ENCODE measurements at places on chromosomes 16 and 17. TPM values are rescaled to one million over a fixed set of nuclear protein-coding genes. Genes with fewer than 3 reads are reported as not detected.

ABCC11 gene
- total RNA-seq, result not detected

CRHR1 gene
- total RNA-seq, result 4.2 TPM

PMFBP1 gene
- not detected for total RNA-seq

SGSH gene
- total RNA-seq, result 47.6 TPM

CD300C gene
- total RNA-seq, result not detected

DNA sequence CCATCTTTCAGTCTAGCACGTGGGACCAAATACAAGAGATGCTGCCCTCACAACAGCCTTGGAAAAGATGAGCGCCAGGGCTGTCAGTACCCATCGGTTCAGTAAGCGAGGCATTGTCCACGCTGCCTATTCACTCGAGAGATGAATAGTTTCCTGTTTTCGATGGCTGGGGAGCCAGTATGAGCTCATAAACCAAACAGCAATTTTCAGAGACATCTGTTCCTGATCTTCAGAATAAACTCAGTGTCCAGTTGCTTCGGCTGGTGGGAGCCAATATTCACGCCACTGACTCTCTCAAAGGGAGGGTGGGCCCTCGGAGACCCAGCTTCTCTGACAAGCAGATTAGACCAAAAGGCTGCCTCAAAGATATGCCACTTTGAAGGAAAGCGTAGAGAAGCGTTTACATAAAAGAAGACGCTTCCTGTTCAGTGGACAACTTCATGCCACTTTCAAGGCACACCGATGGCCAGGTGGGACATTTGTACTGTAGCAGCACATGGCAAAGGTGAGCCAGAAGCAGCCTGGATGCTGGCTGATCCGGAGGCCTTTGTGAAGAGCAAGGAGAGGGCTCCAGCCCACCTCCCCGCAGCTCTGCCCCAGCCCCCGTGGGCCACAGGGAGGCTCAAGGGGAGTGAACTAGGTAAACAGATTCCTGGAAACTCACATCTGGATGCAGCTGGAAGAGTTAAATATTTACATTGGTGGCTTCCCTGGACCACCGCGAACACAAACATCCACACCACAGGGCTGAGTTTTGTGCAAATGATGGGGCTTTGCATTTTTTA, 6.0 kb downstream of the TIMM22 start:
- no peaks in the 10 kb centered on the region for H3K27me3 ChIP-seq
- no peak for DNase-seq
- H3K4me3 ChIP-seq, result no peak overlapping the region
- peak overlapping the region; percentile 51 for H3K27ac ChIP-seq
- peaks cover 85% of the 10 kb centered on the region for H3K4me1 ChIP-seq

- no peak for DNase-seq
- peaks cover 27% of the 10 kb centered on the region for H3K4me1 ChIP-seq
- H3K4me3 ChIP-seq, result no peak overlapping the region
- H3K36me3 ChIP-seq, result no peaks in the 10 kb centered on the region
- H3K27ac ChIP-seq, result peak overlapping the region; percentile 53
These were observed 6.9 kb downstream of the PLLP start for GRCh38 chr16:57277586-57277985.

- peaks cover 86% of the 10 kb centered on the region for H3K4me1 ChIP-seq
- H3K4me3 ChIP-seq, result no peak overlapping the region
- no peak for DNase-seq
- H3K27ac ChIP-seq, result no peak overlapping the region
- no peaks in the 10 kb centered on the region for H3K36me3 ChIP-seq
These were observed 79.0 kb downstream of the ANKRD11 start for GRCh38 chr16:89411335-89411850.

DNA sequence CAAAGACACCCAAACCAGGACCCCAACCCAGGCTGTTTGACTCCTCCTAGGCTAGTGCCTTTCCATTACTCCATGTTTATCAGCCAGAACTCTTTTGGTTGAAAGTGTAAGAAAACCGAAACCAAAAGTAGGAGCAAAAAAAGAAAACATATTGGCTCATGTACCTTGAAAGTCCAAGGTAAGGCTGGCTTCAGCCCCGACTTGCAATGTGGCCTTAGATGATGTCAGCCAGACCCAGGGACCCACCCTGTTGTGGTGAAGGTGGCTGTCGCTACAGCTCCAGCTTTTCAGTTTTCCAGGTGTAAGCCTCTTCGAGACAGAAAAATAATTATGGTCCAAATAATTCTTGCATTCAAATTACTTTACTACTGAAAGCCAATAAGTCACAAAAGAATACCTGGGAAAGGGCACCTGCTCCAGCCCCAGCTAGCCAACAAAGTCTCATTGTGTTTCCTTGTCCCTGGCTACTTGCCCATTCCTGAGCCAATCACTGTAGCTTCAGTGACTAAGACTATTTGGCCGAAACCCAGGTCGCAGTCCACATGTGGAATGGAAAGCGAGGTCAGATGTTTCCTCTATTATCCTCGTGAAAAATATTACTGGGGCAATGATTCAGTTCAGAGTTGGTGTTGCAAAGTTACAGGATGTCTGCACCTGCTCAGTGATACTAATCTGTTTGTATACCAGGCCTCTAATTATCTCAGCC, 20.7 kb downstream of the DNAH9 start:
- H3K4me1 ChIP-seq, result no peaks in the 10 kb centered on the region
- no peaks in the 10 kb centered on the region for H3K36me3 ChIP-seq
- no peak overlapping the region for H3K27ac ChIP-seq
- no peak for DNase-seq
- H3K27me3 ChIP-seq, result no peaks in the 10 kb centered on the region

DNA sequence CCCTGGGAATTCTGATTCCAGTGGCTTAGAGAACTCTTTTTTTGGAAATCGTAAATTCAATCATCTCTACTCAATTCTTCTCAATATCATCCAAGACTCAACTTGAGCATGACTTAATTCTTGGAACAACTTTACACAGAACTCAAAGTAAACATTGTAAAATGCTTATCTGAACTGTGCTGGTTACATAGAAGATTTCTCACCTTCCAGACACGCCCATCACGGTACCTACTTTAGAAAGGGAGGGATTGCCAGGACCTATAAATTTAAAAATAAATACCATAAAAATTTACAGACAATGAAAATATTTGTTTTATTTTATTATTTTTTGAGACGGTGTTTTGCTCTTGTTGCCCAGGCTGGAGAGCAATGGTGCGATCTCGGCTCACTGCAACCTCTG, 26.5 kb downstream of the MAP1LC3B start:
- H3K27ac ChIP-seq, result no peak overlapping the region
- H3K36me3 ChIP-seq, result peaks cover 64% of the 10 kb centered on the region
- no peaks in the 10 kb centered on the region for H3K27me3 ChIP-seq
- DNase-seq, result no peak
- no peaks in the 10 kb centered on the region for H3K4me1 ChIP-seq

- H3K4me3 ChIP-seq, result no peak overlapping the region
- peaks cover 19% of the 10 kb centered on the region for H3K4me1 ChIP-seq
- peaks cover 26% of the 10 kb centered on the region for H3K36me3 ChIP-seq
- no peaks in the 10 kb centered on the region for H3K27me3 ChIP-seq
- DNase-seq, result no peak
These were observed 1.5 kb upstream of the PHKG2 start for GRCh38 chr16:30746638-30747175.

GRCh38 chr17:29905086-29905878, 24.7 kb downstream of the SSH2 start:
- H3K4me3 ChIP-seq, result no peak overlapping the region
- no peaks in the 10 kb centered on the region for H3K36me3 ChIP-seq
- no peak for DNase-seq
- H3K4me1 ChIP-seq, result no peaks in the 10 kb centered on the region

DNA sequence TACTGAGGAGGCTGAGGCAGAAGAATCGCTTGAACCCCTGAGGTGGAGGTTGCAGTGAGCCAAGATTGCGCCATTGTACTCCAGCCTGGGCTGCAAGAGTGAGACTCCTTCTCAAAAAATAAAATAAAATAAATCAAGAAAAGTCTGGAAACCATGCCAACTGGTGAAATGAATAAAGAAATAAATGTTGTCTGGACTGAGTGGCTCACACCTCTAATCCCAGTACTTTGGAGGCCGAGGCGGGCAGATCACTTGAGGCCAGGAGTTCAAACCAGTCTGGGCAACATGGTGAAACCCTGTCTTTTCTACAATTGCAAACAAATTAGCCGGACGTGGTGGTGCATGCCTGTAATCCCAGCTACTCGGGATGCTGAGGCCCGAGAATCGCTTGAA, 744 bp upstream of the LRRC37A3 start:
- peak overlapping the region; percentile 82 for H3K4me3 ChIP-seq
- H3K4me1 ChIP-seq, result peaks cover 8% of the 10 kb centered on the region
- no peaks in the 10 kb centered on the region for H3K27me3 ChIP-seq
- DNase-seq, result no peak
- H3K36me3 ChIP-seq, result no peaks in the 10 kb centered on the region

- DNase-seq, result no peak
- no peaks in the 10 kb centered on the region for H3K36me3 ChIP-seq
- no peaks in the 10 kb centered on the region for H3K4me1 ChIP-seq
- no peak overlapping the region for H3K27ac ChIP-seq
- H3K4me3 ChIP-seq, result no peak overlapping the region
These were observed 87.0 kb downstream of the HELZ start for GRCh38 chr17:67157732-67158639.

GRCh38 chr16:1745900-1746692, 25.2 kb downstream of the NME3 start:
- no peaks in the 10 kb centered on the region for H3K4me1 ChIP-seq
- no peak overlapping the region for H3K4me3 ChIP-seq
- no peaks in the 10 kb centered on the region for H3K27me3 ChIP-seq
- H3K27ac ChIP-seq, result no peak overlapping the region
- DNase-seq, result no peak

Data from vagina (tissue), 2 donors.